ENCODE measurements at places on chromosomes 3 and 15. TPM values are rescaled to one million over a fixed set of nuclear protein-coding genes. Genes with fewer than 3 reads are reported as not detected.
A peak's percentile ranks its signal among the peaks of the same experiment; 100 is the strongest.

The KLHL40 gene
- total RNA-seq, result not detected

DNA sequence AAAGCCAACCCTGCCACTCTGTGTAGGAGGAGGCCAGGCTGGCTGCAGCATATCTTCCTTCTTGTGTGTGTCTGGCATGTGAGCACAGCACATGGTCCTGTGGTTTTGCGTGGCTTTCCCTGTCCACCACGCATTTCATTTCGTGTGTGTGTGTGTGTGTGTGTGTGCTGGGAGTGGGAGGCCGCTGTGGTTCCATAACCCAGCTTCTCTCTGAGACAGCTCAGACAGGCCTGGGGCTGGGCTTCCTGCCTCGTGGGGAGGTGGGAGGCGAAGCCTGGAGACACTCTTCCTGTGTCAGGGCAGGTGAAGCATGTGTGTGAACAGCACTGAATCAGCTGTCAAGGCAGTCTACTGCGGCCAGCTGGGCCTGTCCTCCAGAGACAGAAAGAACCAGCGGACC, 16.0 kb upstream of the MRPS22 start:
- no peak for DNase-seq

- DNase-seq, result peak; percentile 48
Observed at GRCh38 chr15:61479613-61480012, 250.5 kb upstream of the RORA start.

- DNase-seq, result peak; percentile 6
Observed at GRCh38 chr3:122563717-122564025, 429 bp downstream of the PARP9 start.

DNA sequence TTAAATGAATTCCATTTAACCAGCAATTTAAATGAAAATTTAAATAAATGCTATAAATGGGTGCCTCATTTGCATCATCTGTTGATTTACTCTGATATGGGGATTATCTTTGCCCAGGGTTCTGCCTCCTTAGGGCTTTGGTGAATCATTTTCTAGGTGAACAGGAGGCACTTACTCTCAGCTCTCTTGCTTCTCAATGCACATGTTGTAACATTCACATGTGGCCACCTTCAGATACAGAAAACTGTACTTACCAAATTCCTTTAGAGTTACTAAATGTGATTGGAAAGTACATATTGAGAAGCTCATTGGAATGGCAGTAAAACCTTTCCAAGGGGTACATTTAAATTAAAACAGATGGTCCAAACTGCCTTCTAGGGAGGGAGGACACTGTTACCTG, 20.8 kb downstream of the GADL1 start:
- DNase-seq, result peak; percentile 42

DNA sequence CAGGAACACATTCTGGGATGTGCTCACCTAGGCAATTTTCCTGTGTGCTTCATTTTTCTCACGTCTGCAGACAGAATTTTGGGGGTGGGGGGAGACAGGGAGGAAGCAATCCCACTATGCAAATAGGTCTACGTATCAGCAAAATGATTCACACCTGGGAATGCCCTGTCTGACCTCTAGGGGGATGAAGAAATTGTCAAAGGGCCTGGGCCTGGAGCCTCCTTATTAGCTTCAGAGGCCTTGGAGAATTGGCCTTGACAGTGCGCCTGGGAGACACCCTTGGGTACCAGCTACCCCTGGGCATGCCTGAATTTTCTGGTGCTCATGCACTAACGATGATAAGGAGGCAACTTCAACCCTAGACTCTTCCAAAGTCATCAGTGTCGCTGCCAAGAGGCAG, 207.5 kb downstream of the CADPS start:
- no peak for DNase-seq

All from foreskin keratinocyte (primary cell).